ENCODE measurements at places on chromosomes 5 and 9. TPM values are rescaled to one million over a fixed set of nuclear protein-coding genes. Genes with fewer than 3 reads are reported as not detected.

The RGP1 gene
- 14.0 TPM for total RNA-seq

The BTNL8 gene
- total RNA-seq = not detected

The CCDC183 gene
- total RNA-seq = 0.55 TPM

The IFNB1 gene
- 1.4 TPM for total RNA-seq

The MYOZ3 gene
- 0.30 TPM for total RNA-seq

The GPX3 gene
- total RNA-seq = not detected

The ACTBL2 gene
- total RNA-seq = not detected

The GRIN1 gene
- not detected for total RNA-seq

The IFNA2 gene
- total RNA-seq = not detected

The EQTN gene
- total RNA-seq = not detected

The ZNF300 gene
- total RNA-seq = 2.4 TPM

The CCDC112 gene
- total RNA-seq = 2.2 TPM

The CMBL gene
- total RNA-seq = 0.66 TPM

The IL9 gene
- 47.9 TPM for total RNA-seq
